ENCODE measurements at places on chromosomes 4 and X.

- DNase-seq, result no peak
Measured at GRCh38 chr4:101037249-101037648, 310.1 kb downstream of the PPP3CA start.

GRCh38 chr4:19936476-19936875 lies 315.2 kb upstream of the SLIT2 start:
- no peak for DNase-seq

DNA sequence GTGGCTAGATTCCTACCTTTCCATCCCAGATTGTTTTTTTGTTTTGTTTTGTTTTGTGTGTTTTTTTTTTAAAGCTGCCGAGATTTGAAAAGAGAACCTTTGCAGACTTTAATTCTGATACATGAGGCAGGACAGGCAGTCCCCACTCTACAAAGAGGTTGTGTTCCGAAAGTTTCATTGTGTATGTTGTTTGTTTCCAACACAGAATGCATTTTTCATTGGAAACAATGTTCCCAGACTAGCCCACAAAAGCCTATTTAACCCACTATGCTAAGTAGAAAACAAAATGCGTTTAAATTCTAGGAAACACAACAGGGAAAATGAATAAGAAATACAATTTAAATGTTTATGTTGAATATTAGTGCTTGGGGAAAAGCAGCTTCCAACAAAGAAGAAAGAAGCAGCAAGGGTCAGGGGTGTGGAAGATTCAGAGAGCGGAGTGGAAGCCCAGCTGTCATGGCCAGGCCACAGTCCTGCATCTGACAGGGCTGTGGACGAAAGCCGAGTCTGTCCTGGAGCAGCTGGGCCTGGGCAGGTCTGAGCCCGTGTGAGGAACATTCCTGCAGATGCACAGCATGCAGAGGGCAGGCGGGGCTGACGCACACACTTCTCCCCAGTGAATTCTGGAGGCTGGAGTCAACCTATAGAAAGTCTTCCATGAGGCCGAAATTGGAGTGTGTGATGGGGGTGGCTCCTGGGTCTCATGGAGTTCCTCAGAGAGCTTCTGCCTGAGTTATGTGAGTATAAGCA lies 12.4 kb upstream of the SETD7 start:
- DNase-seq, result no peak

DNA sequence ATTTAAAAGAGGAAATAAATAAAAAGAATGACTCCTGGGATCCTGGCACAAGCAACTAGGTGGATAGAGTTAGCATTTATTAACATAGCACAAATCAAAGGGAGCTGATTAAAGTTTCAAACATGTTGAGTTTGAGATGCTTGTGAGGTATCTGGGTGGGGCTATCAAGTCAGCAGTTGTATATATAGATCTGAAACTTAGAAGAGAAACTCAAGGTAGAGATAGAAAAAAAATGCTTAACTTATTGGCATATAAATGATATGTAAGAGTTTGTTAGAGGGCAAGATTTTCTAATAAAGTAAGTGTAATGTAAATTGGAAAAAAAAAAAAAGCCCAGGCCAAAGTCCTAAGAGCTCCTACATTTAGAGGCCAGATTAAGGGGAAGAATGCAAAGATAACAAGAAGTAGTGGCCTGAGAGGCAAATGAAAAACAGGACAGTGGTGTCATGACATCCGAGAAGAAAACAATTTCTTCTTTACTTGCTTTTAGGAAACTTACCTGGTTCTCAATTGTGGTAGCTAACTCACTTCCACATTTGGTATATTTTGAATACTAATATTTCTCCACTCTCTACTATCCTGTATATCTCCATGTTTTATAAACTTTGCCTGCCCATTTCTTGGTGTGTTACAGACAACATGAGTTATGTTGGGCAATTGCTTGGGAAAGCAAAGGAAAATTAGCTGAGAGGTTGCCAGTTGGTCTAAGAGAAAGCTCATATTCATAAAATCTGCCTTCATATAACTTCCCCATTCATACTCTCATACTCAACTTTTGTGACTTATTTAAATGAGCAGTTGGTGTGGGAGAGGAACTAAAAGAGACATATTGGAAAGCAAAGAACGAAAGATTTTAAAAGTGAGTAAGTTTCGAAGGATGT lies 169.2 kb downstream of the PARM1 start:
- no peak for DNase-seq

DNA sequence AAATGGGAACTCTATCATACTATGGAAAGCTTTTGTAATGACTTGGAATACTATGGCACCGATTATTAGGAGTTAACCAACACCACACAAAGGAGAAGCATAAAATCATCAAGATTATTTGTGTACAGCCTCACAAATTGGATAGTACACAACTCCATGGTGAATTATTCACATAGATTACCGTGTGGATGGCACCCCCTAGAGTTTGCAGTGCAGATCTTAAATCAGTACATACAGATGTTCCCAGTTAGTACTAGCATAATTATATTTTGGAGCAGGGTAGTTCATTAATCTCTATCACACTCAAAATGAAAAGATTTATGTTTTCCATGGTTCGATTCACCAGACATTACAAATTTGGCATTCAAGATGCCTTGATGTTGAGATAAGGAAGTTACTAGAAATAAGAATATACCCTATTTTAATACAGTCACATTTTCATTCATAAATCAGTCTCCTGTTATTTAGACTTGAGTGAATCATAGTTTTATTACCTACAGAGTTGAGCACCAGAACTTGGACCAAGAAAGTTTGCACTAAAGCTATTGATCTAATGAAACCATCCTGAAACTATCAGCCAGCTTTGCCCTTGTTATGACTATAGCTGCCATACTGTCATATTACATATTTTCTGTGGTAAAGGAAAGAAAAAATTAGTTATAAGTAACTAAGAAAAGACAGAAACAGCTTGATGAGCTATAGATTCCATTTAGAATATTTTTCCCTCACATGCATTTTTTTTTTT lies 531.8 kb downstream of the GLUD2 start:
- no peak for DNase-seq

DNA sequence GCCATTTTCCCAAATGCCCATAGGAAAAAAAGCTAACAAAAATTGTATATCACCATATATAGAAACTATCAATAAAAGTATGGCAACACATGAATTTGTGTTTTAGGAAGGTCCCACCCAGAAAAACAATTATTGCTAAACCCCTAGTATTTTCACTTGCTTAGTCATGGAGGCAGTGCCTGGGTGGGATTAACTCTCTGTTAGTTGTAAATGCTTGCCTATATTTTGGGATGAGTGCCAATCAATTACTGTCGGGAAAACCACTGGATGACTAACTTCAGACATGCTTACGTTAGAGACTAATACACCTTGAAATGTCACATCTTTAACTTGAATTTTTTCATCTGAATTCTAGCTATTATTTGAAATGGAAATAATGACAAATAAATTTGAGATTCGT lies 33.9 kb downstream of the TMPRSS11A start:
- no peak for DNase-seq

- DNase-seq, result no peak
Measured at GRCh38 chr4:65911720-65912119, 241.4 kb upstream of the EPHA5 start.

DNA sequence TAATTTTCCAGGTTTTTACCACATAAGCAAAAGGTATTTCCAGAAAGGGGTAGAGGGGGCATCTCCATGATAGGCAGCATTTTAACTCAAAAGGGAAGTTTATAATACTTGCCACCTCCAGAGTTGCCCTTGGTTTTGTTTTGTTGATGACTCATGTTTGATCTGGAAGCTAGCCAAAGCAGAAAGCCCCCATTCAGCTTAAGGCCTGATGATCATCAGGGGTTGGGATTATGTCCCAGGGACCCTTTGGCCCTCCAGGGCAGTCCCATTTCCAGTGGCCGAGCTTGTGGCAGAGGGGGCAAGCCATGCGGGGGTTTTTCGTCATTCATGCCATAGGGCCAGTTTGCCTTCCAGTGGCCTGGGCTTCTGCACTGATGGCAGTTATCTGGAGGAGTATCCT lies 143.0 kb upstream of the PLAC1 start:
- DNase-seq, result no peak

- no peak for DNase-seq
Measured at GRCh38 chr4:160848901-160849760, 1314.7 kb downstream of the FSTL5 start.

GRCh38 chr4:102525504-102525903 lies 24.3 kb downstream of the NFKB1 start:
- DNase-seq, result no peak

DNA sequence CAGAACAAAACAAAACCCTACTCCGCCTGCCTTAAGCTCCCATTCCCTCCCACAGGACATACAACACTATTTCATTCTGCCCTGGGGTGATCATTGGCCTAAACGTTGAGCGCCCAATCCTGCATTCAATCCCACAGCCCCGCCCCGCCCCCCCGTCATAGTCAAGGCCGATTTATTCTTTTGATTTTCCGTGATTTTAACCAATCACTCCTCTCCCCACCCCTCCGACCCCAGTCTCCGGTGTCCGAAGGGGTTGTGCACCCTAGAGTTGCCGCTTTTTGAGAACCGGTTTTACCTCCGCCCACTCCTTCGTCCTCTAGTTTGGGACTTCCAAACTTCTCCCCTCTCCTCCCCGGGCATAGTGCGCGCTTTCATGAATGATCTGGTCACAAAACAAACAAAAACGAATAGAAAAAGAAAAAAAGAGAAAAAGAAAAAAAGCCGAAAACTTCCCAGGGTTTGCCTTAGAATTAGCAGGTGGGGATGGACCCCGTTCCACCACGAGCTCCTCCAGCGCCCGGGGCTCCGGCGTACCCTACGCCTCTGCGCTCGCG lies 446 bp upstream of the UBE2A start:
- no peak for DNase-seq

- DNase-seq, result no peak
Measured at GRCh38 chr4:124032035-124032434, 635.4 kb downstream of the SPRY1 start.

DNA sequence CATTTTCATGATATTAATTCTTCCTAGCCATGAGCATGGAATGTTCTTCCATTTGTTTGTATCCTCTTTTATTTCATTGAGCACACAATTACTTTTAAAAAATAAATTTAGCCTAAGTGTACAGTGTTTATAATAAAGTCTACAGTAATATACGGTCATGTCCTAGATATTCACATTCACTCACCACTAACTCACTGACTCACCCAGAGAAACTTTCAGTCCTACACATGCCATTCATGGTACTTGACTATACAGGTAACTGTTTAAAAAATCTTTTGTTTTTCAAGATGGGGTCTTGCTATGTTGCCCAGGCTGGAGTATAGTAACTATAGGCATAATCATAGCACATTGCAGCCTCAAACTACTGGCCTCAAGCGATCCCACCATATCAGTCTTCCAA lies 348.1 kb downstream of the RAPGEF2 start:
- DNase-seq, result no peak

DNA sequence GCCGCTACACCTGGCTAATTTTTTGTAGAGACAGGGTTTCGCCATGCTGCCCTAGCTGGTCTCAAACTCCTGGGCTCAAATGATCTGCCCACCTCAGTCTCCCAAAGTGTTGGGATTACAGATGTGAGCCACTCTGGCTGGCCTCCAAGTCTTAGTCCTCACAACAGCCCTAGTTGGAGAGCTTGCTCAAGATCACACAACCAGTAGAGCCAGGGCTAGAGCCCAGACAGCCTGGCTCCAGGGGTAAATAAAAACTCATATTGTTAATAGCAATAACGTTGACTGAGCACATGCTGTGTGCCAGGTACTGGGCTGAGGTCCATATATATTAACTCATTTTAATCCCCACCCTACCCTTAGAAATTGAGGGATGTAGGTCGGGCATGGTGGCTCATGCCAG lies 7.3 kb upstream of the JAKMIP1 start:
- no peak for DNase-seq

DNA sequence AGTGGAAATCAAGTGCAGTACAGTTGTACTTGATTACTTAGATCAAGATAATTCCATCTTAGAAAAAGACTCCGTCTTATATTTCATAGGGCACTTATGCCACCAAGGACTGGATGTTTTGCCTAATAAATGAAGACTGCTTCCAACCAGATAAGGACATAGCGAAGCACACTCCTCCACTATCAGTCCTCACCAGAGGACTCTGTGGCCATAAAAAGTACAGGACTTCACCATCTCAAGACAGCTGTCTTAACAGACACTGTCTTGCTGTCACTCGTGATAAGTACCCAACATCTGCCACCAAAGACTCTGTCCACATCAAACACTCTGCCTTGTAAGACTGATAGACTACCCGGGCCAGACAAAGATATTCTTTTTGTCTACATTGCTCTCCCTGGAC lies 352.0 kb downstream of the TRAM1L1 start:
- DNase-seq, result no peak
